CD8-positive, alpha-beta memory T cell (primary cell): ENCODE measurements at places on chromosomes 13 and 19.

DNA sequence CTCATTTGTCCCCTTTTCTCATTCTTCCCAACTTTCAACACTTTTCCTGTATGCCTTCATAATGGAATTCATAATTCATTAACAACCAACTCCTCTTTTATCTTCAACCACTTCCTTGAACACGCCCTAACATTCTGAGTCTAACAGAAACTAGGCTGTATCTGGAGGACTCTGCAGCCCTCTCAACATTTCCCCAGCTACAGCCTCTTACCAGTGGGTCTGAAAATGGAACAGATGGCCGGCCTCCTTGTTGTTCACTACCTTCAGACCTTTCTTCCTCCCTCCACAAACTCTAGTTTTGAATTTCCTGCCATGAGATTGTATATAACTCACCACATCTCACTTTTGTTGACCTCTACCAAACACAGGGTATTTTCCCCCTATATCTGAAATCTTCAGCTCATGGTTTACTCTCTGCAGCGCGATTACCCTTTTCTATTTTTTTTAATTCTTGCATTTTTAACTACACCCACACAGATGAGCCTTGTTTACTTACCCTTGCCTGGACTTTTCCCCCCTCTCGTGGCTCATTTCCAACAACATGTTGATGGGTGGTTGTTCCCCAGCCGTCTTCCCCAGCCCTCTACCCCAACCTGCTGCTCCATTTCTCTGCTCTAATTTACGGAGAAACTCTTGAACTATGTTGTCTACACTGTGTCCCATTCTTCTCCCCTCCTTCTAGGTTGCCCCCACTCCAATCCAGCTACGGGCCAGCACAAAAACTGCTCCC is 846 bp downstream of the ZNF790 start:
- DNase-seq, result no peak

- no peak for DNase-seq
Observed at GRCh38 chr13:53368948-53369347, 340.3 kb downstream of the OLFM4 start.

GRCh38 chr19:14795078-14795721 is 16.8 kb upstream of the ADGRE2 start:
- DNase-seq, result no peak

GRCh38 chr19:51491586-51491985 is 10.0 kb downstream of the SIGLEC12 start:
- DNase-seq, result no peak

- DNase-seq, result no peak
Observed at GRCh38 chr19:4660181-4660791, 9.9 kb downstream of the MYDGF start.
